ENCODE measurements at places on chromosomes 1 and 21. TPM values are rescaled to one million over a fixed set of nuclear protein-coding genes. Genes with fewer than 3 reads are reported as not detected.

The LAMC2 gene
- 3.3 TPM for total RNA-seq

The RAD54L gene
- total RNA-seq: 0.59 TPM

DNA sequence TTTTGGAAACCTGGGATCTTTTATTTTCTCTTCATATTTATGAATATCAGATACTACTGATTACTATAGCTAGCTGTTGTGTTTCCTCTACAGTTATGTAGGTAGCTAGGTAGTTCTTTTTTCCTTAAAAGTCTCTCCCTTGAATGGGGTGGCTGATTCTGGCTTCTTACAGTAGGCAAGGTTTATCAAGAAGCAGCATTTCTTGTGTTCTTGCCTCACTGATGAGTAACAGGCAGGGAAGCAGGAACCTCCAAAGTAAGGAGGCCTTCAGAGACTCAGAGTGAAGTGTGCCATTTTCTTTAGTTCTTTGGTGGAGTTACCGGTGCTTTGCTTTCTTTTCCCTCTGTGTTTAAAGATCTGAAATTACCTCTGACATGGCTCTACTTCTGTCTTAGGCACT lies 56.0 kb downstream of the ZMYM4 start:
- no peak for DNase-seq
- peak overlapping the region; percentile 33 for H3K27ac ChIP-seq
- no peaks in the 10 kb centered on the region for H3K27me3 ChIP-seq
- H3K36me3 ChIP-seq: peaks cover 13% of the 10 kb centered on the region

- H3K4me3 ChIP-seq: no peak overlapping the region
- H3K4me1 ChIP-seq: no peaks in the 10 kb centered on the region
- H3K27ac ChIP-seq: no peak overlapping the region
- no peak for DNase-seq
- no peaks in the 10 kb centered on the region for H3K27me3 ChIP-seq
These were observed 41.4 kb upstream of the KIF1B start for GRCh38 chr1:10168912-10169514.

GRCh38 chr1:159341736-159342135 lies 39.6 kb downstream of the FCER1A start:
- H3K4me1 ChIP-seq: no peaks in the 10 kb centered on the region
- H3K27me3 ChIP-seq: no peaks in the 10 kb centered on the region
- DNase-seq: no peak
- no peak overlapping the region for H3K4me3 ChIP-seq

GRCh38 chr1:200861937-200862647 lies 10.7 kb upstream of the GPR25 start:
- peaks cover 1% of the 10 kb centered on the region for H3K27me3 ChIP-seq
- H3K4me1 ChIP-seq: peaks cover 7% of the 10 kb centered on the region
- H3K36me3 ChIP-seq: peaks cover 28% of the 10 kb centered on the region
- DNase-seq: no peak

The FLG2 gene
- not detected for total RNA-seq

DNA sequence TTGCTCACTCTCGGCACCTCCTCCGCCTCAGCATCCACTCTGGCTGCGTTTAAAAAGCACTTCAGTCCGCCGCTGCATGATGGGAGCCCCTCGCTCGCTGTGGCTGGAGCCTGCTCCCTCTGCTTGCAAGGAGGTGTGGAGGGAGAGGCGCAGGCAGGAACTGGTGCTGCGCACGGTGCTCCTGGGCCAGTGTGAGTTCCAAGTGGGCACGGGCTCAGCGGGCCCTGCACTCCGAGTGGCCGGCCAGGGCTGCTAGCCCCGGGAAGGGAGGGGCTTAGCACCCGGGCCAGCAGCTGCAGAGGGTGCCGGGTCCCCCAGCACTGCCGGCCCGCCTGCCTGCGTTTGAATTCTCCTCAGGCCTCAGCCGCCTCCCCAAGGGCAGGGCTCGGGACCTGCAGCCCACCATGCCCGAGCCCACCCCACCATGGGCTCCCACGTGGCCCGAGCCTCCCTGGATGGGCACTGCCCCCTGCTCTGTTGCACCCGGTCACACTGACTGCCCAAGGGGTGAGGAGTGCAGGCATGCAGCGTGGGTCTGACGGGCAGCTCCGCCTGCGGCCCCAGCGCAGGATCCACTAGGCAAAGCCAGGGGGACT lies 1599.5 kb downstream of the NCAM2 start:
- no peak for DNase-seq
- no peaks in the 10 kb centered on the region for H3K4me1 ChIP-seq
- no peak overlapping the region for H3K4me3 ChIP-seq
- no peak overlapping the region for H3K27ac ChIP-seq
